ENCODE measurements at places on chromosomes 6 and 20. TPM values are rescaled to one million over a fixed set of nuclear protein-coding genes. Genes with fewer than 3 reads are reported as not detected.

The CAP2 gene
- under 0.01 TPM for total RNA-seq

The TUBB gene
- total RNA-seq = 446 TPM

The PI16 gene
- total RNA-seq = not detected

GRCh38 chr6:54993294-54993693, 146.7 kb downstream of the FAM83B start:
- no peak for DNase-seq

The C6orf141 gene
- total RNA-seq = 1.3 TPM

Measured in hematopoietic multipotent progenitor cell (in vitro differentiated cells).